ENCODE measurements at places on chromosomes 5 and 9.

DNA sequence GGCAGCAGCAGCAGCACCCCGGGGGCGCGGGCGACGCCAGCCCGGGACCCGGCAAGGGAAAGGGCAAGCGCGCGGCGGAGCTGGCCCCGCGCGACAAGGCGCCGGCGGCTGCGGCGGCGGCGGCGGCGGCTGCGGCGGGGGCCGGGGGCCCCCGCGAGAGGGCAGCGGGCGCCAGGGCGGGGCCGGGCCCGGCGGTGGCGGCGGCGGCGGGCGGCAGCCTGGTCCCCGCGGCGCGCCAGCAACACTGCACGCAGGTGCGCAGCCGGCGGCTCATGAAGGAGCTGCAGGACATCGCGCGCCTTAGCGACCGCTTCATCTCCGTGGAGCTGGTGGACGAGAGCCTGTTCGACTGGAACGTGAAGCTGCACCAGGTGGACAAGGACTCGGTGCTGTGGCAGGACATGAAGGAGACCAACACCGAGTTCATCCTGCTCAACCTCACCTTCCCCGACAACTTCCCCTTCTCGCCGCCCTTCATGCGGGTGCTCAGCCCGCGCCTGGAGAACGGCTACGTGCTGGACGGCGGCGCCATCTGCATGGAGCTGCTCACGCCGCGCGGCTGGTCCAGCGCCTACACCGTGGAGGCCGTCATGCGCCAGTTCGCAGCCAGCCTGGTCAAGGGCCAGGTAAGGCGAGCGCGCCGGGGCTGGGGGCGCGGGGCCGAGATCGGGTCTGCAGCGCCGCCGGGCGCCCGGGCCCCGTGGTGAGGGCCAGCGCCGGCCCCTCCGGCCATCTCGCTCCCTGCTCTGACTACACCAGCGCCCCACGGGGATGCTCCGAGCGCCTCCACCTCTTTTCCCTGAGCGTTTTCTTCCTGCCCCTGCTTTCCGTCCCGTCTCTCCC, at the start of gene UBE2QL1:
Gene UBE2QL1, plus strand, starts transcription at position 238 of the 843 bp plus-strand sequence. Its CDS starts 35 bp downstream, at position 273.
- peak; percentile 27 for DNase-seq

DNA sequence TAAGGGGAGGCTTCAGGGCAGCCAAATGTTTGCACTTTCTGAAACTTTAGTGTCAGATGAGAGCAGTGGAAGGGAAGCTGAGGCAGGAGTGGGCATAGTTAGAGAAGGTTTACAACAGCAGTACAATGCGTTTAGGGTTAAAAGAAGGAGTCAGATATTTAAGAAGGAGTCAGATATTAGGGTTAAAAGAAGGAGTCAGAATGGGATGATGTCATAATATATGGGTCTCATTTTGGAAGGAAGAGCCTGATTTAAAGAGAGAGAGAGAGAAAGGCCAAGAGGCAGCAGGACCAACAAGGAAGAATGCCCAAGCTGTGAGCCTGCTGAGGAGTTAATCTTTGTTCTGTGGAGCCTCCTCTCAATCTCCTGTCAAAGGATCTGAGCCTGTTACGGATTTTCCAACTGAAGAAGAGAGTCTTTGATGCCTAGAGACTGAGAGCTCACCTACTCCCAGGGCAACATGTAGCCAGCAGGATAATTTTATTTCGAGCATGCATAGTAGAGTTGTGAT, 9.5 kb downstream of the ISL1 start:
- no peak for DNase-seq

DNA sequence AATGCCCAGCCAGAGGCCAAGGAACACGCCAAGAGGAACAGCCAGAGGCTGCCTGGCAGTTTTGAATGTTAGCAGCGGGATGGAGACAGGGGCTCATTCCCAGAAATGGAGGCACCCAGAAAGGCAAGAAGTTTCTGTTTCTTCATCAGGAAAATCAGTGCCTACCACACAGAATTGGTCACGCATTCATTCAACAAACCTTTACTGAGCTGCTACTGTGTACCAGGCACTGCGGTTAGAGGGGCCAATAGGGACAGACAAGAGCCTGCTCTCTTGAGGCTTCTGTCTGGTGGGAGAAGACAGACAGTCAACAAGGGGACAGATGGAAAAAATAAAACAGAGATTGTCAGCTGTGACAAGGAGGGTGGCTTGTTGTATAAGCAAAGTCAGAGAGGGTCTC, 27.2 kb upstream of the CPLX2 start:
- DNase-seq = no peak

DNA sequence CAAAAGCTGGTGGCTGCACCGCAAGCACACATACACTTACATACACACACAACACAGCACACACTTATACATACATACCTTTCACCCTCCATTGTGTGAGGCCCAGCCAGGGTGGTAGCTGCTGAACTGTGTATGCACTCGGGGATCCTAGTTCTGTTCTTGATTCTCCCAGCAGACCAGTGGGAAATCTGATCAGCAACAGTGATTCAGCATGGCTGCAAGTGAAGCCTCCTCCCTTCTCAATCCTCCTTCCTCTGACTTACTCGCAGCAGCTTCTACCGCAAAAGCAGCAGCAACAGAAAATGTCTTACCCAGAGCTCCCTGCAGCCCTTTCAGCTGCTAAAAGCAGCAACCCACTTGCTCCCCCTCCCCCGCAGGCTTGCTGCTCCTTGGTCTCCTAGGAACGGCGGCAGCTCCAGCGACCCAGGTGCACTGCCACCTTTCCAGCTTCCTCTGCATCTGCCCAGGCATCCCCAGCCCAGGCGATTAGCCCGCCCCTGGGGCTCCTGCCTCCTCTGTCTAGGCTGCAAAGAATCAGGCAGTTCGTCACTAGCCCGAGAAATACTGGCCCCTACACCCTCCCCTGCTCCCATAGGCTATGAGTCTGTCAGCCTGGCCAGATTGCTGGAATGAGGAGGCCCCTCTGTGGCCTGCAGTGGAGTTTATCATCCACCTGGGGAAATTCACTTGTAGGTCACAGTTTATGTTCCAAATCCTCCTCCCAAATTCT, at the start of gene KLHL3:
Gene KLHL3, minus strand, starts transcription at position 535 of the 730 bp plus-strand sequence. Its CDS starts 443 bp downstream, at position 92.
- DNase-seq = peak; percentile 67

- DNase-seq = no peak
These were observed 126.5 kb downstream of the RPS23 start for GRCh38 chr5:82151662-82152061.

DNA sequence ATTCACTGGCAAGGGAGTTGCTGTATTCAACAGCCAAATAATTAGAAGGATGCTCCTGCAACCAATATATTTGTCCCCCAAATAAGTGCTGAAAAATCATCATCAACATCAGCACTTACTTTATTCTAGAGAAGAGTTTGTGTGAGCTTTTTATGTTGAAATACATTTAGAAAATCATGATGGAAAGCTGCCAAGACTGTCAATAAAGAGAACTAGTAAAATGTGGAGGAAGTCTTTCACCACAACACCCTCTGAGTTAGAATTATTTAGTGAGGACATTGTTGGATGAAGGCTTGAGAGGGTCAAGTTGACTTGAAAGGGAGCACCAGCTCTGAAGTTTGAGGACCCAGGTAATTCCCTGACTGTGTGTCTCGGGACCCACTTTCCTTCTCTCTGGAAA, 100.2 kb upstream of the TBCA start:
- DNase-seq = no peak

DNA sequence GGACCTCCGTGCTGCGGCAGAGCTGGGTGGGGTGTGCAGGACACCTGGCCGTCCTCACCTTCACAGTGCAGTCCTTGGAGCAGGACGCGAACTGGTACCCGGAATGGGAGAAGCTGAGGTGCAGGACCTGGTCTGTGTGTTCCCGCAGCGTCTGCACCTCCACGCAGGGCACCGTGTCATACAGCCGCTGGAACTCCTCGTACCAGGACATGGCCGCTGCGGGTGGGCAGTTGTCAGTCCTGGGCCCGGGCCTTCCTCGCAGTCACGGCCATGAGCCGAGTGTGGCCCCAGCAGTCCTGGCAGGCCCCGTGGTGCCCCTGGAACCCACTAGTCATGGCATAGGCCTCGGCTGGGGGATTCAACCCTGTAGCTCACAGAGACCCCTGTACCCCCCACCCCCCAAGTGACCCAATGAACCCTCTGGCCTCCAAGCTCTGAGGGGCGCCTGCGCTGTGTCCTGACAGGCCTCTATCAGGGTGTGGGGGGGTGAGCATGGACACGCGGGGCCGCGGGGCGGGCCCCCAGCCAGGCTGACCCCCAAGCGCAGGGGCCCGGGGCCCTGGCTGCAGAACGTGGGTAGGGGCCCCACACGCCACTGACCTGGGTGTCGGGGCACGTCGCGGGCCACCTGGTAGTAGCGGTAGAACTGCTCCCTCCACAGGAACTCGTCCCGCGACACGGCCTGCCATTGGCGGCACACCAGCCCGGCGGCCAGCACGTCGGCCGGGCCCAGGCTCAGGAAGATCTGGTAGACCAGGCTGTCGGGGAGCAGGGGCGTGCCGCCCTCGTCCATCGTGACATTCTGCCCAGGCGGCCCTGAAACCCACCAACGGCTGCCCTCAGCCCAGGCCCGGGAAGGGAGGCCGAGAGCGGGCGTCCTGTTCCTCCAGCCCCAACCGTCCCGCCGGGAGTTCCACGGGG, 987 bp downstream of the FBXW5 start:
- DNase-seq = peak; percentile 63

DNA sequence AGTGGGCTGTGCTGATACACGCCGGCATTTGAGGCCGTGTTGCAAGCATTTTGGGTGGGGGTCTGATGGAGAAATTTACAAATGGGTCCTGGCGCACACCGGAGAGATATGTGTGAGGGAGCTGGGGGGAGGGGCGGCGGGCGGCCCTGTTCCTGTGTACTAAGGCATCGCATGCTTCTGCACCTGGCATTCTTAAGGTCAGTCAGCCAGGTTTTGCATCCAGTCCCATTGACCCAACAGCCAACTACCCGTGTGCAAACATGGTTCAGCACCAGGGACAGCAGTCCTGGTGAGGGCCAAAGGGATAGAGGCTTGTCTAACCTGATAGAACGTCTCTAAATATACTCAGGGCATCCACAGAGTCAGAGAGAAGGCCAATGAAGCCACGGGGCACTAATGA, 839 bp downstream of the GABRG2 start:
- peak; percentile 24 for DNase-seq

GRCh38 chr9:121972501-121972981, 120.6 kb downstream of the TTLL11 start:
- DNase-seq = no peak

GRCh38 chr9:89634995-89635742, 30.4 kb downstream of the GADD45G start:
- no peak for DNase-seq

GRCh38 chr5:173808079-173808808, 79.9 kb upstream of the CPEB4 start:
- no peak for DNase-seq

- no peak for DNase-seq
These were observed 11.9 kb downstream of the AGTPBP1 start for GRCh38 chr9:85729882-85730281.

DNA sequence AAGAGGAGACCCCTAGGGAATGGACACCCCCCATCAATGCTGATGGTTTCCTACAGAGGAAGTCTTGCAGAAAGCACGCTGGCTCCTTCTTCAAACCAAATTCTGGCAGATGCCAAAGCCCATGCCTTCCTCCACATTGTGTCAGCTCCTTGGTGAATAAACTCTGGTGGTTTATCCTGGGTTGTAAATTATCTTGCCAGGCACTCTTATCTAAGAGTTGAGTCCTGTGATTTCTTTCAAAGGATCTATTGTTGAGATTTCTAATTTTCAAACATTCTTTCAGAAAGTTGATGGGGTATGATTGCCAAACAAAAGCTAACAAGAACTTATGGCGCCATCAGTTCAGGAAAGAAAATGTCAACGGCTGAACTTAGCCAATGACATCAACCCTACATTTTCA, 160.4 kb downstream of the NSG2 start:
- DNase-seq = no peak

DNA sequence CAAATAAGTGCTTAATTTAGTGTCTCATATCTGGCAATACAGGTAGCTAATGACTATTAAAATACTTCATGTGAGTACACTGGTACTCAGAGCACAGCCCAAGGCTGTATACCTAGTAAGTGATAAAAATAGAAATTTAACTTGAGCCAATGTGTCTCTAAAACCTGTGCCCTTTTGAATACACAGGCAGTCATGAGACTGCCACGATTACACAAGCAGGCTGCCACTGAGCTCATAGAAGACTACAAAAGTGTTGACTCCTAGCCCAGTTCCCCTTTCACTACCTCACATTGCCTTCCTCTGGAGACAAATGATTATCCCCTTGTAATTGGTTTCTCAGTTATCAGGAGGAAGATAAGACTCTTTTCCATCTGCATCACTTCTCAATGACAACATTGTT, 66.3 kb upstream of the PAPPA start:
- DNase-seq = no peak

DNA sequence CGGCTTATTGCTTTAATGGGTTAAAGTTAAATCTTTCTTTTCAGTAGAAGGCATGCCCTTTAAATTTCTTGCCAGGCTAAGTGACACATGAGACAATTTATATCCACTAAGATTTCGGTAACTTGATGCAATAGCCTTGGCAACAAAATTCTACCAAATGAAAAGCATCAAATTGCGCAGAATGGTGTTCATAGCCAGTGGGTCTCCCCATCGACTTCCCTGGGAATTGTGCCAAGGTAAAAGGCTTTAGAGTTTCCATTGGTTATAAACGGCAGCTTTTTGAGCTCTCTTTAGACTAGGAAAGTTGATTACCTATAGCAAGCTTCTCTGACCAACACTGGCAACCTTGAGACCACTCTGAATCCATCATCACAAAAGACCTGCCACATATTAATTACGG, 358.4 kb downstream of the ARRDC3 start:
- DNase-seq = no peak

DNA sequence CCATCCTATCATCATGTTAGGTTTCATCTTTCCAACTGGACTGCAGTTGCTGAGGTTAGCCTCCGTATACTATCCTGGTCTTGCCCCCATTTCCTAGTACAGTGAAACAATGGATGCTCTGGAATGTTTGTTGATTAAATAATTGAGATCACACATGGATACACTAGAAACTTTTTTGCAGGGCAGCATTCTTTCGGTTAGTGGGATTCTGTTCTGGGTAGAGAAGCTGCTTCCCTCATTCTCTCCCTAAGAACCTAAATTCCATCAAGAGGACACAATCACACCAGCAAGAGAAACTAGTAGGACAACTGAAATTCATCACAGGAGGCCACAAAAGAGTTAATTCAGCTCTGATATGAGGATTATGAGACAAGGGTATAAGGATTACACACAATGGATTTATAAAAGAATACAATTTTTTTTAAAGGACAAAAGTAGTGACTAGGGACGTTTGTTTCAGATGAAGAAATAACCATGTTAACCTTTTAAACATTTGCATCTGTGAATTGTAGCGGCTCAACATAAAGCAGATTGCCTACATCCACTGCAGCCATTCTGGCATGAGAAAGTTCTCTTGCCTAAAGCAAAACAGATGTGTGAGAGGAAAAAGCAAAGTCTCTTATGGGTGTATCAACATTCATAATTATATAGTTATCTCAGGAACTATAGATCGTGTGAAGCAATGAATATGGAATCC, 162.7 kb upstream of the LHFPL2 start:
- DNase-seq = no peak

- DNase-seq = no peak
These were observed 48.2 kb downstream of the DAB2IP start for GRCh38 chr9:121699571-121700164.

DNA sequence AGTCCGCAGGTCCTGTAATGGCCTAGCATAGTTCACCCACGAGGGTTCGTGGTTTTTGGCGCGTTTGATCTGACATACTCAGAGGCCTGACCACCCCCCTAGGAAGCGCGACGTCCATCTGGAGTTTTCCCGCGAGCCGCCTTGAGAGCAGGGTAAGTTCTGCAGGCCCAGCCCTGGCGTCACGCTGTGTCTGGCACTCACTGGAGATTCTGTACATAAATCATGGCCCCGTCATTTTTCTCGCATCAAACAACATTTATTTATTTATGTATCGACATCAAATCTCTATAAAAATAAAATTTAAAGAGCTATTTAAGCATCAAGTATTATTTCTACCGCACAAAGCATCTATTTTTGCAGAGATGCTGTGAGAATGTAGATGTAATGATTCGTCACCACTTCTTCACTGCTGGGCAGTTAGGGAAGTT, 437 bp upstream of the TRIM41 start:
- no peak for DNase-seq

All from activated naive CD4-positive, alpha-beta T cell treated with anti-CD3 and anti-CD28 coated beads, Interleukin-2, amount 10 ng/mL, durations not matched to agents 7 days and 5 days (primary cell).